ENCODE measurements at places on chromosomes 12 and 14.

- no peak for DNase-seq
These were observed 1.9 kb upstream of the PSMB11 start for GRCh38 chr14:23040100-23040499.

GRCh38 chr12:20577054-20577453 is 118.1 kb upstream of the SLCO1C1 start:
- DNase-seq = no peak

DNA sequence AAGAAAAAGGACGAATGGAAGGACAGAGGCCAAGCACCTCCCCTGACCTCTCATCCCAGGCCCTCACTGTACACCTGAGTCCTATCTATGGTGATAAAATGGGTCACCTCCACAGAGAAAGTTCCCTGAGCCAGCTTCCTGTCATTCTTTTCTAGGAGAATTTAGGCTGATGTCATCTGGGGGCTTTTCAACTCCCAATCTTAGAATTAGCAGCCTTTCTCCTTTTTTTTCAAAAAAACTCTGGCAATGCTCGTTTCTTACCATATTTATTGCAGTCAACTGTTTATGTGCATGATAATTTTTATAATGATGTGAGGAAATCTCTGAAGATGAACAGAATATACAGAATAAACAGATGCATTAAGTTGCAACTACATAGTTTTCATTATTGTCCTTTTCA is 177.6 kb downstream of the SNAPC1 start:
- no peak for DNase-seq

DNA sequence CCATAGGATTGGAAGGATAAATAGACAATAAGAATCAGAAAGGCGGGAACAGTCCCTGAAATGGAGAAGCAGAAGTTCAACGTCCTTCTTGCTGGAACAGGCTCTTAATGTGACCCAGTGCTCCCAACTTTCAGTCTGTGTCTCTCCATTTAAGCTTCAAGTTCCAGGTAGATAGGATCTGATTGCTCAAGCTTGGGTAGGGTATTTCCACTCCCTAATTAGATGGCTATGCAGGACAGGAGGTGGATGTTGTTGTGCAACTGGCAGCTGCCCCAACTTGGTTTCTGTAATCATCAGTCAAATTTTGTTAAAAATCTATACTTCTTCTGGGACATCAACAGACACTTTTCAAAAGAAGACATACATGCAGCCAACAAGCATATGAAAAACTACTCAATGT is 266.2 kb downstream of the C12orf75 start:
- DNase-seq = no peak
